Peyer's patch (tissue), 4 donors: ENCODE measurements at places on chromosomes 1 and 21. TPM values are rescaled to one million over a fixed set of nuclear protein-coding genes. Genes with fewer than 3 reads are reported as not detected.

The TEKT2 gene
- total RNA-seq, result not detected

The CXADR gene
- total RNA-seq, result 5.0 TPM

The BSND gene
- not detected for total RNA-seq

The ATP6V1G3 gene
- total RNA-seq, result not detected

The RPE65 gene
- total RNA-seq, result not detected

The ALG14 gene
- total RNA-seq, result 1.9 TPM

The SYTL1 gene
- total RNA-seq, result 37.1 TPM

The FOXO6 gene
- not detected for total RNA-seq

The GUCA2A gene
- 1,270 TPM for total RNA-seq

The SYDE2 gene
- 20.8 TPM for total RNA-seq

The POU3F1 gene
- not detected for total RNA-seq

The NME7 gene
- 12.7 TPM for total RNA-seq

The GPX7 gene
- 6.2 TPM for total RNA-seq

The TAF13 gene
- 39.6 TPM for total RNA-seq

The OR2AK2 gene
- not detected for total RNA-seq

The ADGRL4 gene
- 5.0 TPM for total RNA-seq

The MATN1 gene
- total RNA-seq, result not detected

The NBPF6 gene
- 0.76 TPM for total RNA-seq

The CYP4A22 gene
- 0.88 TPM for total RNA-seq

The PCAT6 gene
- not detected for total RNA-seq

The ANXA9 gene
- 0.67 TPM for total RNA-seq

The MTARC1 gene
- total RNA-seq, result 6.7 TPM

The ACTL8 gene
- total RNA-seq, result not detected

The KCNE2 gene
- not detected for total RNA-seq

The INSRR gene
- total RNA-seq, result not detected

The LCA5L gene
- 0.88 TPM for total RNA-seq

The LRRC39 gene
- total RNA-seq, result 2.4 TPM

The SLC44A5 gene
- 0.80 TPM for total RNA-seq

The CCDC28B gene
- not detected for total RNA-seq

The PTPRF gene
- 555 TPM for total RNA-seq

The ANKRD45 gene
- not detected for total RNA-seq
